Kidney epithelial cell (primary cell): ENCODE measurements at places on chromosomes 16 and 17.

- no peak for DNase-seq
Measured at GRCh38 chr17:55710410-55710809, 12.3 kb downstream of the TMEM100 start.

- DNase-seq: no peak
Measured at GRCh38 chr16:70795296-70795912, 5.6 kb downstream of the VAC14 start.

- DNase-seq: no peak
Measured at GRCh38 chr16:88785106-88785924, at the start of gene PIEZO1. Gene PIEZO1 (minus strand): TSS chr16:88785220. CDS start chr16:88784964, 256 bp downstream.

DNA sequence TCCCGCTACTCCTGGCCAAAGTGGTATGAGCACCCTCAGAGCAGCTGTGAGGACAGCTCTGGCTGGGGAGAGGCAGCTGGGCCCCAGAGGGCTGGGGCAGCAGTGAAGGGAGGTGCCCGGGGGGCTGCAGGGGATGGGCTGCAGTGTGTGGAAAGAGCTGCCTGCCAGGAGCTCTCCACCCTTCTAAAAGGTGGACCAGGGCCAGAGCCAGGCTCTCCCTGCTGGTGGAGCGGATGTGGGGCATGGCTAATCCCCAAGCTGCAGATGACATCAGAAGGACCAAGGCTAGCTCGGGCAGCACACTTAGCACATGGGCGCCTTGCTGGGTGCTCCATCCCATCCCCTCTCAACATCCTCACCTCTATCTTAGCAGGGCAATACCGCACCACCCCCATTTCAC is 103.1 kb downstream of the SDK2 start:
- no peak for DNase-seq

- no peak for DNase-seq
Measured at GRCh38 chr17:21381076-21381706, 5.0 kb downstream of the KCNJ12 start.
